Neural crest cell (in vitro differentiated cells): ENCODE measurements at places on chromosomes 2 and 18. TPM values are rescaled to one million over a fixed set of nuclear protein-coding genes. Genes with fewer than 3 reads are reported as not detected.

DNA sequence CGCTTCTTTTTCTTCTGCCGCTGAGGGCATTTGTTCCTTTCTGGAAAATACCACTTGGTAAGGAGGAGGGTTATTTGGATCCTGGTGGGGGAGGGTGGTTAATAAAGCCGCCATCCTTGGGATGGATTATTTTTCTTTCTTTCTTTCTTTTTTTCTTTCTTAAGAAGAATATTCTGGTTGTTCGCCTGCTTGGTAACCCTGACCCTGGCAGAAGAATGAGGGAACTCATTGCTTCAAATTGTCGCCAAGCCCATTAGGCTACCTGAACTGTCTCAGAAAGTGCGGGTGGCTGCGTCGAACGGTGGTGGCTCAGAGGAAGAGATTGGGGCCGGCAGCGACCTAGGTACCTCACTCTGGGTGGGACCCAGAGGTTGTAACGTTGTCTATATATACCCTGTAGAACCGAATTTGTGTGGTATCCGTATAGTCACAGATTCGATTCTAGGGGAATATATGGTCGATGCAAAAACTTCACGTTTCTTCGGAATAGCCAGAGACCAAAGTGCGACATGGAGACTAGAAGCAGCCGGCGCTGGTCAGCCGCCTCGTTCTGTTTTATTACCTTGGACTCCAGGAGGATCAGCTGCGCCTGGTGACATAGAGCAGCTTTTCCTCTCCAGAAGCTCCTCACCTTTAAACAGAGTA lies 1.3 kb upstream of the HOXD4 start:
- DNase-seq, result no peak
- no peaks in the 10 kb centered on the region for H3K4me1 ChIP-seq
- H3K36me3 ChIP-seq, result no peaks in the 10 kb centered on the region

GRCh38 chr2:18544171-18544570 lies 16.3 kb downstream of the RDH14 start:
- H3K4me1 ChIP-seq, result no peaks in the 10 kb centered on the region
- no peaks in the 10 kb centered on the region for H3K36me3 ChIP-seq
- H3K27ac ChIP-seq, result no peak overlapping the region
- no peak overlapping the region for H3K4me3 ChIP-seq
- no peak for DNase-seq

- peak overlapping the region; percentile 75 for H3K27ac ChIP-seq
- no peaks in the 10 kb centered on the region for H3K27me3 ChIP-seq
- H3K36me3 ChIP-seq, result no peaks in the 10 kb centered on the region
- H3K4me1 ChIP-seq, result no peaks in the 10 kb centered on the region
Measured at GRCh38 chr2:191617575-191617974, 60.4 kb upstream of the NABP1 start.

GRCh38 chr2:19351899-19352697 lies 6.3 kb downstream of the OSR1 start:
- H3K36me3 ChIP-seq, result peaks cover 4% of the 10 kb centered on the region
- no peak overlapping the region for H3K27ac ChIP-seq
- peak overlapping the region; percentile 27 for H3K4me3 ChIP-seq
- H3K4me1 ChIP-seq, result peaks cover 22% of the 10 kb centered on the region
- peaks cover 89% of the 10 kb centered on the region for H3K27me3 ChIP-seq

DNA sequence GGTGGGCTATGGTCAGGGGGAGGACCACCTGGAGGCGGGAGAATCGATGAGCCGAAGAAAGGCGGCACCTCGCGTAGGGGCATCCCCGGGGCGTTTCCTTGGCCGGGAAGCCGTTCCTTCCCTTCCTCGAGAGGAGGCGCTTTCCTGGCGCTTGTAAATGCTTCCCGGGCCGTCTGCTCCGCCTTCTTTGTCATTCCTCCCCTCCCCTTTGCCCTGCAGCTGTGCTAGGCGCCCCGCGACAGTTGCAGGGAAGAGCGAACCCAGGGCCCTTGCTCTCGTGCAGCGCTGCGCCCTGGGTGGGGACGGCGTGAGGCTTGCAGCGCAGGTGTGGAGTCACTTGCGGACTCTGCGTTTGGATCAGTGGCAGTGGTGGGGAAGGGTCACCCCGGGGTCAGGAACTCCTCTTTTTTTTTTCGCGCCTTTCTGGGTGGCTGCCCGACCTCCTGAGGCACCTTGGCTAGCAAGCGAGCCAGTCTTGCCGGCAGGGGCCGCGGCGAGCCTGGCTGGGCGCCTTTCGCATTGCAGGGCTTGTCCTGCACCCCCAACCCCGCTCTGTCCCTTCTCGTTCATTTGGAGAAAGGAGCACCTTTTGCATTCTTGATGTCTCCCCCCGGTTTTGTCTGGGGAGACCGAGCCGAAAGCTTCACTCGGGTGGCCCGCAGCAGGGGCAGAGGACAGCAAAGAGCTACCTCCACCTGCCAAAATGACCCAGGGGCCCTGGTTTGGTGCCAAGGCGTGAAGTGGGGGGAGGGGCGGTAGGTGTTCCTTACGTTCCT lies 858 bp downstream of the KCNS3 start:
- DNase-seq, result peak; percentile 55
- peaks cover 84% of the 10 kb centered on the region for H3K27me3 ChIP-seq
- H3K4me1 ChIP-seq, result peaks cover 18% of the 10 kb centered on the region
- H3K27ac ChIP-seq, result no peak overlapping the region
- H3K4me3 ChIP-seq, result peak overlapping the region; percentile 90
- no peaks in the 10 kb centered on the region for H3K36me3 ChIP-seq

DNA sequence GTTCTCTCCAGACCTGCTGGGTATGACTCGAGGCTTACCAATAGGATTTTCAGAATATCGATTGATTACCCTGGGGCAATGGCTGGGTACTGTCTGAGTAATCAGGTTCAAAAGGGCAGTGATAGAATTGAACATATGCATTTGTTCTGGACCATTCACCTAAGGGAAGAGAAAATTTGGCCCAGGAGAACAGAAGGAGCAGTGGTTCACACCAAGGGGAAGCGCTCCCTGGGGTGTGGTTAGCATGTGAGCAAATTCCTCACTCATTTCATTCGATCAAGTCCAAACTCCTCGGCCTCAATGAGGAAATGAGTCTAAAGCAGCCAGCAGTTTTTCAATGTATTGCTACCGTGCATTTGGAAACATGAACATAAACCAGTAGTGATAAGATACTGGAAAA lies 55.6 kb downstream of the CYP26B1 start:
- no peak overlapping the region for H3K4me3 ChIP-seq
- H3K27me3 ChIP-seq, result peaks cover 6% of the 10 kb centered on the region
- no peaks in the 10 kb centered on the region for H3K36me3 ChIP-seq
- H3K4me1 ChIP-seq, result no peaks in the 10 kb centered on the region

- H3K27me3 ChIP-seq, result no peaks in the 10 kb centered on the region
- no peak overlapping the region for H3K27ac ChIP-seq
- H3K36me3 ChIP-seq, result no peaks in the 10 kb centered on the region
- H3K4me1 ChIP-seq, result no peaks in the 10 kb centered on the region
Measured at GRCh38 chr2:156852681-156853080, 404.8 kb upstream of the GALNT5 start.

The RAMP1 gene
- total RNA-seq, result 0.58 and 0.91 TPM in 2 replicates

The RGPD3 gene
- 0.11 and 0.14 TPM in 2 replicates for total RNA-seq

The MIB1 gene
- 90.9 and 93.5 TPM in 2 replicates for total RNA-seq
